ENCODE measurements at places on chromosomes 1 and 21.

- no peak for DNase-seq
Measured at GRCh38 chr1:238962941-238963340, 423.4 kb upstream of the CHRM3 start.

DNA sequence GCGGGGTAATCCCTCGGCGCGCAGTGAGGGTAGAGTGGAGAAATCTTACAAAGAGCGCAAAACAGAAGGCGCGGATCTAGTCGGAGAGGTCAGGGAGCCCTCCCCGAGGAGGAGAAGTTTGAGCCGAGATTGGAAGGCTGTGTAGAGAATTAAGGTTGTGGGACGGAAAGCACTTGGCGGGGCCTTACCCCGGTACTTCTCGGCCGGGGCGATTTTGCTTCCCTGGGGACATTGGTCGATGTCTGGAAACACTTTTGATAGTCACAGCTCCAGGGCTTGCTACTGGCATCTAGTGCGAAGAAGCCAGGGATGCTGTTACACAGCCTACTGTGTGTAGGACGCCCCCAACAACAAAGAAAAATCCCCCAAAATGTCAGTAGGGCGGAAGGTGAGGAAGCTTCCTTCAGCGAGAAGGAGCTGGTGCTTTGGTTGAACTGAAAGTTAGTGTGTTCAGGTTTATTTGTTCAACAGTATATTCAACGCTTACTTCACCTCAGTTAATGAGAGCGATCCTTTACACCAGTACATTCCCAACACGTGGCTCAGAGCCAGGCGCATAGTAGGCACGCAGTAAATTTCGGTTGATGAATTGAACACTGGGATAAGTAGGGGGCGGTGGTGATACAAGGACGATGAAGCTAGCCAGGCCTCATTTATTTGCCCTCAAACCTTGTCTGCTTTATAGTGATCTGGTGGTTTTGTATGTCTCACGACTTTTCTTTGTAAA lies 807 bp downstream of the CEP85 start:
- DNase-seq, result no peak

DNA sequence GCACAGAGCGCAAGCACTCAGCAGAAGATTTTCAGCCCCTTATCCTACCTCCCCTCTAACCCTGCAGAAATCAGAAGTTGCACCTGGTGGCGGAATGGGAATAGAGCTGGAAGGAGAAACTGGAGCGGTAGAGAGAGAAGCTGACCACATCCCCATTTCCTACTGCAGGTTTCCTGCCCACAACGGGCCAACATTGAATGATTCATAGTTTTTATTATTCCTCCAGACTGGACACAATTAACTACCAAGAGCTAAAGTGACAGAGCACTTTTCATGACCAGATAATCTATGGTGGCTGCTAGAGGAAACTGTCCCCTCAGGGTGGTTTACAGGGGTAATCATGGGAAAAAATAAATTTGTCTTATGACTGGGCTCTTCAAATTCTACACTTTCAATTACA lies 21.3 kb upstream of the LRRC8D start:
- no peak for DNase-seq

DNA sequence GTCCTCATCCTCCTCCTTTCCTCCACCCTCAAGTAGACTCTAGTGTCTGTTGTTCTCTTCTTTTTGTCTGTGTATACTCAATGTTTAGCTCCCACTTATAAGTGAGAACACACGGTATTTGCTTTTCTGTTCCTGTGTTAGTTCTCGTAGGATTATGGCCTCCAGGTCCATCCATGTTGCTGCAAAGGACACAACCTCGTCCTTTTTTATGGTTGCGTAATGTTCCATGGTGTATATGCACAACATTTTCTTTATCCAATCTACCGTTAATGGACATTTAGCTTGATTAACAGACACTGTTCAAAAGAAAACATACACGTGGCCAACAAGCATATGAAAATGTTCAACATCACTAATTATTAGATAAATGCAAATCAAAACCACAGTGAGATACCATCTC lies 44.3 kb upstream of the TMPRSS2 start:
- DNase-seq, result no peak

GRCh38 chr1:11651017-11651416 lies 3.2 kb downstream of the FBXO2 start:
- no peak for DNase-seq

DNA sequence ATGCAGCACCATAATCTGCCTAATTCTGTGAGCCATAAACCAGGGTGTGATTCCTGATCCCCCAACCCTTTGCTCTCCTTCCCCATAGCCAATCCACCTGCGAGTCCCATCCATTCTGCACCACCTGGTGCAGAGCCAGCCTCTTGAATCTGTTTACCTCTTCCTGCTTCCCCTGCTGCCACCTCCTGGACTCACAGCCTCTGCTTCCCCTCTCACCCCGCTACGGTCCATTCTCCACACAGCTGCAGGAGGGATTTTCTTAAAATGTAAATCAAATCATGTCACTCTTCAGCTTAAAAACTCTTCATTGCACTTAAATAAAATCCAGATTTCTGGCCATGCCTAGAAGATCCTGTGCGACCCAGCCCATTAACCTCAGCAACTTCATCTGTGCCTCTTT lies 186.7 kb downstream of the FOXD2 start:
- DNase-seq, result no peak

DNA sequence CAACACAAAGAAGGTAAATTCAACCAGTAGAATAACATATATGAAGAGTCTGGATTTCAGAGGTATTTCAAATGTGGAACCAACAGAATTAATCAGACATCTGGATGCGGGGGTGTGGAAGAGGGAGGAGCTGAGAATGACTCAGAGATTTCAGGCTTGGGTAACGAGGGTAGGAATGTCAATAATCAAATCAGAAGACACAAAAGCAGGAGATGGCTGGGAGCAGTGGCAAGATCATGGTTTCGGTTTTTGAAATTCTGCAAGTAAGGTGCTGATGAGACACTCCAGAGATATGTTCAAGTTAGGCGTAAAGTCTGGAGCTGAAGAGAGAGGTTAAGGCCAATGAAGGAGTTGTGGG lies 64.0 kb downstream of the PLPPR5 start:
- DNase-seq, result no peak

GRCh38 chr1:72271555-72272085 lies 10.7 kb downstream of the NEGR1 start:
- no peak for DNase-seq

- DNase-seq, result no peak
Measured at GRCh38 chr21:22076471-22076870, 1078.3 kb downstream of the NCAM2 start.

GRCh38 chr21:28375708-28376385 lies 616.8 kb downstream of the LTN1 start:
- no peak for DNase-seq
